ENCODE measurements at places on chromosomes 1 and 21. TPM values are rescaled to one million over a fixed set of nuclear protein-coding genes. Genes with fewer than 3 reads are reported as not detected.

DNA sequence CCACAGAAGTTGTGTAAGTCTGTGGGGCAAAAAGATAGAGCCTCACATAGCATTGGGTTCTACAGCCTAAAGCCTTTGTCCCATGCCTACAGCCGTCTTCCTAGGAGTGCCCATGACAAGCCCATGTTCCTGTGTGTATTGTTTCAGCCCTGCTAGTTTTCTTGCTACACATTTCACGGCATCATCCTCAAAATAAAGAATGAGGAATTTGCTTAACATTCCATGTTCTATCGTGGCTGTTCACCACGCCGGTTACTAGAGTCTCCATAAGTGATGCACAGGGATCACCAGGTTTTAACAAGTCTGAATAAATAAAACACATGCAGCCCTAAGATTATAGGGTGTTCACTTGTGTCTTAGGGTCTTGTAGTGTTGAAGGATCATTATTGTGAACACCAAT, 87.4 kb upstream of the NGF start:
- DNase-seq, result no peak

DNA sequence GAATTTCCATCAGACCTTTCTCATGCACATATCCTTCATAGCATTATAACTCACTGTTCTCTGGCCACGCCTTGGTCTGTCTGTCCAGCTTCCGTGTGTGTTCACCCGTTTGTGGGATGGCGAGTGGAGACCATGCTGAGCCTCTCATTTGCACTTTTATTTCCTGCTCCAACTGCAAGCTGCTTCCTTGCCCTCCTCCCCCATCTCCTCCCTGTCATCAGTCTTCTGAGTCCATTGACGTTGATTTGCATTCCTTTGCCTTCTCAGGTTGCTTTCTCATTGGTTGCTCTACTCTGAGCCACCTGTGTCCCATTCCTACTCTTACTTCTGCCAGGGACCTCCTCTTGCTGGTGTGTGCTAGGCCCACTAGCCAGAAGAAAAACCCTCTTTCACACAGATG, 146.4 kb downstream of the NOS1AP start:
- no peak for DNase-seq

DNA sequence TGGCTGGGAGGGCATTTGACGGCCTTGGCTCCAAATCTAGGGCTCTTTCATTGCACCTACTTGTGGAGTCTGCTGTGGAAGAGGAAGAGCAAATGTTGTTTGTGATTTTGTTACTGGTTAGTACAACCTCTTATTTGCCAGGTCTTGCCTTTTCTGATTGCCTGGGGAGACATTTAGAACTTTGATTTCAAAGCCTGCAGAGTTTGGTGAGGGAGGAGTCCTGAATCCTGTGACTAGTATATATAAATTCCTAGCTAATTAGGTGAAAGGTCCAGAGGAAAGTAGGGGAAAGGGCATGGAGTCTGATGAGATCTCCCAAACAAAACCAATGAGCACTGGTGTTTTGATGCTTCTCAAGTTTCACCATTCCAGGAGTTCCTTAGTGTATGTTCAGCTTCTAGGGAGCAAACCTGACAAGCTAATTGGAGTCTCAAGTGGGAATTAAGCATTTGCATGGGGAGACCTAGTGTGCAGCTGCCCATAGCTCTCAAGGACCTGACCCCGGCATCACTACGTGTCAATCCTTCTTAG, 5.1 kb upstream of the HMGCS2 start:
- DNase-seq, result no peak

GRCh38 chr1:196866974-196867373, 20.9 kb upstream of the CFHR4 start:
- no peak for DNase-seq

Gene PRAMEF4
- total RNA-seq, result not detected

DNA sequence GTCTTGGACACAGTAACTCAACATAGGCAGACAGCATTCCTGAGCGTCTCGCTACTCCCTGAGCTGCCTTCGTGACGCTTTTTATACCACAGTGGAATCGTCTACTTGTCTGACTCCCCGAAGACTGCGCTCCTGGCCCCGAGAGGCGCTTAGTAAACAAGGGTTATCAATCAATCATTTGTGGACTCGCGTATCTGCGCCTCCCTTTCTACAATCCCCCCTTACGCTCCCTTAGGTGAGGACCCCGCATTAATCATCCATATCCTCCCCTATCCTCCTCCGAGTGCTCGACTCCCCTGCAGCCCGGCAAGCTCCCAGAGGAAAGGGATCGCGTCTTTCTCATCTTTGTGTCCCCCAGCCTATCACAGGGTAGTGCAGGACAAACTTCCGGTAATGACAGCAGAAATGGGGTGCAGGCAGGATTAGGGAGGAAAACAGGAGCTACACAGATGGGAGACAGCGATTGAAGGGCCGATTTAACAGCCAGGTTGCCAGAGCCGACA, 522 bp downstream of the TMEM59 start:
- peak; percentile 69 for DNase-seq

DNA sequence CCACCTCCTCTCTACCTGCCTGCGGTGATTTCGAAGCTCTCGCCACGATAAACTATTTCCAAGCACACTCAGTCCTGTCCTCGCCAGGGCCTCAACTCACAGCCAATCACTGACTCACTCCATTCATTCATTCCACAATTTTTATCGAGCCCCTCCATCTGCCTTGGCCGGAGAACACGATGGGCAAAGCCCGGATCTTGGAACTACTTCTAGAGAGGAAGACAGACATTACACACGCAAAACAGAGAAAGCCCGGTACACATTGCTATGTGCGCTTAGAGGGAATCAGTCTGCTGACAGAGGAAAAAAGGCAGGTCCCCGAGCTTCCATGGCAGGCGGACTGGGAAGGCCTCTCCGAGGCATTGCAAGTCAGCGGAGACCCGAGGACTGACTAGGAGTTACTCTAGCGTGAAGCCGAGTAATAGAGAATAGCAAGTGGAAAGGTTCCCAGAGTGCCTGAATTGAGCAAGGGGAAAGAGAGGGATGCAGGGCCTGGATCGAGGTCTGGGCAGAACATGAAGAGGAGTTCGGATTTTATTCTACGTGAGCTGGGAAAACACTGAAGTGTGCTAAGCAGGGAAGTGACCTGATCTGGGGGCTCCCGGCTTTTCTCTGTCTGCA, 54.2 kb upstream of the DNAJC6 start:
- DNase-seq, result no peak

- no peak for DNase-seq
These were observed 2.5 kb downstream of the FCRL2 start for GRCh38 chr1:157774412-157774811.

DNA sequence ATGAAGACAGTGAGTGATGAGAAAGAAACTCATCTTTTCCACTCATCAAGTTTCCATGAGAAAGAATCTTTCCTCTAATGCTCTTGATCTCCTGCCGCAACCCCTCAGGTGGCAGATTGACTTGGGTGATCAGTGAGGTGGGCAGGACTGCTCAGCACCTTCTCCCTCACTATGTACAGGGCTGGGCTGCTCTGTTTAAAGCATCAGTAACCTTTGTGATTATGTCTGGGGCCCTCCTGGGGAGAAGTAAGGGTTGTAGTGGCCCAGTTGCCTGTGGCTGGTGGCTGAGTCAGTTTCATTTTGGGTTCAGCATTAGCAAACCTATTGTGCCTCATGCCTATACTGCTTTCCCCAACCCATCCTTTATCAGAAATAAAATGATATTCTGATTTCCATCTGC, 366.0 kb downstream of the TTLL7 start:
- DNase-seq, result no peak

- no peak for DNase-seq
These were observed 482.0 kb downstream of the DISC1 start for GRCh38 chr1:232108598-232108997.

Gene CLDN8
- not detected for total RNA-seq

- DNase-seq, result no peak
These were observed 66.5 kb downstream of the ST3GAL3 start for GRCh38 chr1:43773821-43774220.

GRCh38 chr1:183628537-183628936, 7.0 kb downstream of the ARPC5 start:
- DNase-seq, result no peak

DNA sequence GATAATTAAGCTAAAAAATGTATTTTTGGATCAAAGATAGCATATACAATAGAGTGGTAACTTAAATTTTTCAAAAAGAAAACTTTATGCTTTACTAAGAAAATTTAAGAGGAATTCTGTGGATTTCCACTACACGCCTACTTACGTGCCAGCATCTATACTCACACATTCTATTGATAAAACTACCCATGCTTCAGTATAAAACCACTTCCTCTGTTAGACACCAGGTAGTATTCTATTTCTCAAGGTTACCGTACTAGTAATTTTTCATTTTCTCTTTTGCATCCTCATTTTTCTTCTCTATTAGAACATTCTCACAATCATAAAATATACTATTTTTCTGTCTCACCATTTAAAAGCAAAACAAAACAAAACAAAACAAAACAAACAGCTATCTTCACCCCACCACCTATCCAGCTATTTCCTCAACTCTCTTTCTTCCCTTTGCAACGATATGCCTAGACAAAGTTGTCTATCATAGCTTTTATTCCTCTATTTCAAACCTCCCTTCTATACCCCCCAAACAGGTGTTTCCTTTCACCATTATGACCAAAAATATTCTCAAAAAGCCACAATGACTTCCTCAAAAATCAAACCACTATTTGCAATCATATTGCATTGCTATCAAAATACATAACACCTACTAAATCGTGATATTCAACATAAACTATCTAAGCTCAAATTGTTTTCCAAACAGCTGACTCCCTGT, 1652.0 kb downstream of the MRPL39 start:
- DNase-seq, result no peak

GRCh38 chr1:180981596-180982387, 40.9 kb downstream of the STX6 start:
- peak; percentile 45 for DNase-seq

DNA sequence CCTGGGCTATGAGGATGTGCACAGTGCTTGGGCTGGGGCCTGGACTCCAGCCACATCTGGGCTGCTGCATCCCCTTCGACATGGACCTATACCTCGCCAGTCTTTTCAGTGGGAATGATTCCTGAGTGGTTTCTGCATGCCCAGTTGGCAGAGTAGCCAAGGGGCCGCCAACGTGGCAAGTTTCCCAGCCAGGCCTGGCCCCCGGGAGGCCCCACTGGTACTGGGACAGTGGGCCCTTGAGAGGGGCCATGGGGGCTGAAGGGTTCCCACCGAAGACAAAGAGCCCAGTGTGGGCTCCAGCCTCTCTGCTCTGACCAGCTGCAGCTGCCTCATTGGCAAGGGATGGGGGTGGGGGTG, 15.4 kb downstream of the RAP1GAP start:
- DNase-seq, result no peak

Gene LAMC2
- total RNA-seq, result not detected

DNA sequence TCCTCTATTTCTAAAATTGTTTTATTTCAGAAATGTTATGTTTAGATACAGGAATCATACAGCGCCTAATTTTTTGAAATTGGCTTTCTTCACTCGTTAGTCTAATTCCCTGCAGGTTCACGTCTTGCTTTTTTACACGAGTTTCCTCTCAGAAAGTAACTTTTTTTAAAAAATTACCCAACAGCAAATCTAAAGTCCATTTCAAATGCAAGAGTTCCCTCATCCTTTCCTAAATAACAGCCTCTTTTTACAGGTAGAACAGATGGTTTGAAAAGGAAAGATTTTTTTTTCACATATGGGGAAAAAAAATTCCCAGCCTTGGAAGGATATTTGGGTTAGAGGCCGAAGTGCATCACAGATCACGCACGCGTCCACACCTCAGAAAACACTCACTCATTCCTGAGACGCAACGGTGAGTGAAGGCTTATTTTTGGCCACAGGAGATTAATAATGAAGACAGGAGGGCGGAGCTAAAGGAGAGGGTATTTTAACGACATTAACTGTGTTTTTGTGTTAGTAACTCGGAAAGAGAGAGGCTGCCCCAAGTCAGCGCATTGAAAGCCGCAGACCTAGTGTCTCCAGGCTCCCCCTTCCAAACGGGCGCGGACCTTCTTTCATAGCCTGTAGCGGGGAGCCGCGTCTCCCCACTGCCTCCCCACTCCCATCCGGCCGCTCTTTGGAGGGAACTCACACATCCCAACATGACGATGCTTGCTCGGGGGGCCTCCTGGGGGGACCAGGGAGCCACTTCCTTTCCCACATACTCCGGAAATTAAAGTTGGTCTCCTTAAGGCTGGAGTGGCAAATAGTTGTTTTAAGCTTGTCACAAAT, 969 bp upstream of the RIPK4 start:
- DNase-seq, result no peak

Gene AQP10
- total RNA-seq, result not detected

- DNase-seq, result no peak
These were observed 1.4 kb upstream of the ATP1B1 start for GRCh38 chr1:169105087-169105433.

Gene BCL2L15
- total RNA-seq, result 0.48 TPM

Gene CATSPERE
- total RNA-seq, result 0.26 TPM

DNA sequence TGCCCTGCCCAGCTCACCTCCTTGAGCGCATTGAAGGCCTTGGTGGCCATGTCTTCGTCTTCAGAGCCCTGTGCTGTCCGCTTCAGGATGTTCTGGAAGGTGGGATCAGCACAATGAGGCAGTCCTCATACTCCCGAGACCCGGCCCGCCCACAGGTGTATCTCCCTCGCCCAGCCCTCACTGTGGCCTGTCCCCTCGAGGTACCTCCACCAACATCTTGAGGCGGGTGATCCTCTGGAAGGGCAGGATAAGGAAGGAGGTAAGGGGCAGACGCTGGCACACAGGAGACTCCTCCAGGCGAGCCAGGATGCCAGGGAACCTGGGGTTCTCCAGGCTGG, 7.1 kb downstream of the ARHGEF19 start:
- DNase-seq, result no peak

Gene FAM78B
- 0.15 TPM for total RNA-seq

GRCh38 chr21:45142469-45143308, 68.3 kb downstream of the ADARB1 start:
- no peak for DNase-seq

Gene ELF3
- total RNA-seq, result 0.19 TPM

Gene SPATA6
- total RNA-seq, result 0.30 TPM

Gene TMEM125
- total RNA-seq, result not detected

GRCh38 chr1:68963353-68963752, 466.5 kb upstream of the DEPDC1 start:
- DNase-seq, result no peak

Measured in Karpas-422 (cell line).